H1 (cell line): ENCODE measurements at places on chromosomes 5 and 9.

GRCh38 chr9:80842389-80842788 is 847.0 kb downstream of the TLE1 start:
- H3K27ac ChIP-seq: no peak overlapping the region
- no peaks in the 10 kb centered on the region for H3K27me3 ChIP-seq
- no peaks in the 10 kb centered on the region for H3K36me3 ChIP-seq
- no peak overlapping the region for H3K4me3 ChIP-seq

DNA sequence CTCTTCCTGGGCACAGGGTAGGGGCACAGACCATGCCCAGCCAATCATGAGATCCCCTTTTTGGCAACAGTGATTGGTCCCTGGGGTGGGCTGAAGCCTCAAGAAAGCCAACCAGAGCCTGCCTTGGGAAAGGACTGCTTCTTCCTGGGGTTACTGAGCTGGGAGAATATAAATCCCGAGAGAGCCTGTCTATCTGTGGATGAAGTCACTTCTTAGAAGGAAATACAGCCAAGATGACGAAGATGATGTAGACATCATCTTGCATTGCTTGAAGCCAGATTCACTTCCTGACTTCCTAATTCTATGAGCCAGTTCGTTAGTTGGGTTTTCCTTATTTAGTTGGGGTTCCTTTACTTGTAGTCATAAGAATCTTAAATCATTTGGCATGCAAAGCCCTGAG is 50.1 kb upstream of the PWWP2A start:
- H3K27me3 ChIP-seq: no peaks in the 10 kb centered on the region
- no peaks in the 10 kb centered on the region for H3K36me3 ChIP-seq
- no peak overlapping the region for H3K4me3 ChIP-seq
- no peak for DNase-seq

- no peak overlapping the region for H3K4me3 ChIP-seq
- no peaks in the 10 kb centered on the region for H3K36me3 ChIP-seq
- H3K27ac ChIP-seq: no peak overlapping the region
Measured at GRCh38 chr5:76134646-76135045, 51.5 kb downstream of the SV2C start.

- H3K36me3 ChIP-seq: no peaks in the 10 kb centered on the region
- H3K4me3 ChIP-seq: no peak overlapping the region
- H3K27me3 ChIP-seq: no peaks in the 10 kb centered on the region
- no peak for DNase-seq
Measured at GRCh38 chr5:148786456-148786855, 40.0 kb upstream of the ADRB2 start.

GRCh38 chr5:96601200-96601599 is 61.0 kb upstream of the CAST start:
- no peak for DNase-seq
- H3K27me3 ChIP-seq: no peaks in the 10 kb centered on the region
- H3K27ac ChIP-seq: no peak overlapping the region
- no peak overlapping the region for H3K4me3 ChIP-seq
- peaks cover under 1% of the 10 kb centered on the region for H3K4me1 ChIP-seq
- no peaks in the 10 kb centered on the region for H3K36me3 ChIP-seq
